Stimulated activated CD8-positive, alpha-beta memory T cell treated with anti-CD3 and anti-CD28 coated beads, Interleukin-2, amount 100 ng/mL, for 1 hour (primary cell): ENCODE measurements at places on chromosomes 12 and 14.

- DNase-seq: no peak
These were observed 461 bp downstream of the SLC8A3 start for GRCh38 chr14:70188322-70188658.

- no peak for DNase-seq
These were observed 55.1 kb downstream of the IFT81 start for GRCh38 chr12:110179291-110179690.

- DNase-seq: no peak
These were observed 36.5 kb downstream of the CMKLR1 start for GRCh38 chr12:108302403-108303311.

DNA sequence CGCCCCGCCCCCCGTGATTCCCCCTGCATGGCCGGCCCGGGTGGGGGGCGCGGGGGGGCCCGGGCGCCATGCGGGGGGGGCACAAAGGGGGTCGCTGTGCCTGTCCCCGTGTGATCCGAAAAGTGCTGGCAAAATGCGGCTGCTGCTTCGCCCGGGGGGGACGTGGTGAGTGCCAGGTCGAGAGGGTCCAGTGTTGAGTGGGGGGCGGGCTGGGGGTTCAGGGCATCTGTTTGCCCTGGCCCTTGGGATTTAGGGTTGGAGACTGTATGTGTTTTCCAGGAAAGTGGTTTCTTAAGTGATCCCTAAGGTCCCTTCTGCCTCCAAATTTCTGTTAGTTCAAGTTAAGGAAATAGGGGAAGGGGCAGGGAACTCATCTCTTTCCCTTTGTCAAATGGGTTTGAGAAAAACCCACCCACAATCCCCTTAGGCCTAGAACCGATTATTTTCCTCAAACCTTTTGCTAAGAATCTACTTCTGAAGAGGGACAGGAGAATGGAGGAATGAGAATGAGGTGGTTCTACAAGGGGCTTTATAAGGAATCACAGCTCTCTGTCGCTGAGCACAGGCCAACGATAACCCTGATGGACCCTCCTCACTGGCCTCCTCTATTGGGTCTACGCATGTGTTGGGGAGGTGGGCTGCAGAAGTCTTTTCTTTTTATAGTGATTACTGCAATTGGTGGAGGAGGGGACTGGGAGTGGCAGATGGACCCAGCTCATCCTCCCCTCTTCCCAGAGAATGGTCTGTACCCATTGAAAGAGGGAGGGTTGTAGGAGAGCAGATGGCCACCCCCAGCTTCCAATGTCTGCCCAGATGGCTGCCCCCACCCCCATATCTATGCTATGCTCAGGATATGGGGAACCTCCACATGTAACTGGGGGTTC lies 834 bp downstream of the ARHGEF25 start:
- no peak for DNase-seq

DNA sequence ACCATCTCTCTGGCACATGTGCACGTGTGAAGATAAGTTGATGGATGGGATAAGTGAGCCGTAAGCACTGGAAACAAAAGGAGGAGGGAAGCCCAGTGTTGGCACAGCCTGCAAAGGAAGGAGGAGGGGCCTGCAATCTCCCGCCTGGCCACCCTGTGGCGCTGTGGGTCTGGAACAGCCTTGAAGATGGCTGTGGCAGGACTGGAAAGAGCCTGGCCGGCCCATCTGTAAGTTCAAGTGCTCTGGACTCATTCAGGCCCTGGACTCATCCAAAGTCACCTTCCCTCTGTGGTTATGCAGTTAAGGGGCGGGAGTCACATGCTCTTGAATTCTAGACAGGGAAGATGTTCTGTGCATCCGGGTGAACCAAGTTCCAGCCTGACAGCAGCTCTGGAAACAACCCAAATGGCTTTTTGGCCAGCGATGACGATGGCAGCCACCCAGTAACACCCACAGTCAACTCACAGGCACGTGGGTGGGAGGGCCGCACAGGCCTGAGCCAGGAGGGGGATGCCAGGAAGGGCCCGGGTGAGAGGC lies 50.4 kb downstream of the CHGA start:
- no peak for DNase-seq

GRCh38 chr14:69354383-69355153 lies 43.5 kb downstream of the ERH start:
- peak; percentile 7 for DNase-seq

- DNase-seq: peak; percentile 15
These were observed 3.1 kb upstream of the TNS2 start for GRCh38 chr12:53046655-53047220.

DNA sequence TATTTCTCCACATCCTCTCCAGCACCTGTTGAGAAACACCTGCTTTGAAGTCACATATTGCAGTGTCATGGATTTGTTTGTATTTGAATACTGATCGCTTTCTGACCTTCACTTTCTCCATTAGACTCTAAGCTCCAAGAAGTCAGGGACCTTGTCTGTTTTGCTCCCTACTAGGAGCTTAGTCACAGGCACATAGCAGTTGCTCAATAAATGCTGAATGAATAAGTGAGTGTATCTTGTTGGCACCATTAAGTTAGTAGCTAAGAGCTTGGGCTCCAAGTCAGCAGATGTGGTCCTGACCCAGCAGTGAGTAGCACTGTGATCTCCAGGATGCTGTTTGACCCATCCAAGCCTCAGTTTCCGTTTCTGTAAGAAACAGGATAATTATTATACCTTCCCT lies 10.1 kb downstream of the MVK start:
- no peak for DNase-seq

- no peak for DNase-seq
These were observed 6.5 kb upstream of the OR11G2 start for GRCh38 chr14:20184181-20184580.

- DNase-seq: no peak
These were observed 5.8 kb downstream of the TRIP11 start for GRCh38 chr14:92033906-92034687.

GRCh38 chr12:92235703-92236472 lies 90.2 kb upstream of the BTG1 start:
- DNase-seq: no peak

GRCh38 chr12:130214686-130215395 lies 52.6 kb downstream of the FZD10 start:
- DNase-seq: no peak

DNA sequence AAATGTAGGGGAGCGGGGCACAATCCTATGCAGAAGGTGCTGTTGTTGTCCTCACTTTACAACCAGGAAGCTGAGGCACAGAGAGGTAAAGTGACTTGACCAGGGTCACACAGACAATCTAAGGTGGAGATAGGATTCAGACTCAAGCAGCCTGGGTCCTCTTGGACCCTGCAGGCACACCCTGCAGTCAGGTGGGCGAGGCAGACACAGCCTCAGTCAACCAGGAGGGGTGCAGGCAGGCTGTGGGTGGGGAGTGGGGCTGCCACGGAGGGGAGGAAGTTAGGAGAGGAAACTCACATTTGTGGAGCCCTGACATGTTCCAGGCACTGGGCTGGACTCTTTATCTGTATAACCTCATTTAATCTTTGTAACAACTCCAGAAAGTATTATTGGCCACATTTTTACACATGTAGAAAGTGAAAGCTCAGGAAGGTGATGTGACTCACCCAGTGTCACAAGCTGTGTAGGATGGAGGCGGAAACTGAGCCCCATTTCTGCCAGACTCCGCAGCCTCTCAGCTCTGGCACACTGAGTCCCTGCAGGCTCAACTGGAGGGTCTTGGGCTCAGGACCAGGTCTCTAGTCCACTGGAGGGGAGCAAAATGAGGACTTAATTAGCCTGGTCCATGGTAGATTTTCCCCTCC lies 24.9 kb upstream of the CHGA start:
- DNase-seq: no peak

DNA sequence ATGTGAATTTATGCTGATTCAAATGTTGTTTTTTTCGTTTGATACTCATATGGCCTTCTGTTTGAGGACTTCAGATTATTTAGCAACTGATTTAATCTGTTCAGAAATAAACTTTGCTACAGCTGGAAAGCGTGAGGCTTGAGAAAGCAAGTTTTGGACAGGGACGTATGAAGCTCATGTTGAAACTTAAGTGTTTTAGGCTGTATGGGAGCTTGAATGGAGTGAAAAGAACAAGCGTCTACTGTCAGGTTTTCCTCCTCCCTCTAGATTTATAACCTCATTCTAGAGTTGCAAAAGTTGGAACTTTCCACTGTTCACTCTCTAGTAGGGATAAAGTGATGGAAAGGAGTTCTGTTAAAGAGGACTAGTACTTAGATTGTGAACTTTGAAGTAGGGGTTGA lies 1.0 kb downstream of the PRPF39 start:
- DNase-seq: no peak

DNA sequence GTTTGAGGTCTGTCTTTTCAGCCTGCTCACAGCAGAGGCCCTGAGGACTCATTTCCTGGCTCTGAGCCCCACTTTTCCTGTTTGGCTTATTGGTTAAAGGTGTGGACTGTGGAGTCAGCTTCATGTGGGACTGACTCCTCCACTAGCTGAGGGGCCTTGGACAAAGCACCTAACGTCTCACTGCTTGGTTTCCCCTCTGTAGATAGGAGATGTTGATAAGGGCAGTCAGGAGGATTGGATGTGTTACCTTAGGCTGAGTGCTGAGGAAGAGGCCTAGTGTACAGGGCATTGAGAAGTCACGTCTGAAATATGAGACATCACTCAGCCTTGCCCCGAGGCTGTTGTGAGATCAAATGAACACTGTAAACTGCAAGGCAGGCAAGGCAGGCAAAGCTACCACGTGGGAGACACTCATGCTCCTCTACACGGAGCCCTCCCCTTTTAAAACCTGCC lies 27.1 kb upstream of the TCL1A start:
- no peak for DNase-seq

GRCh38 chr14:102234331-102235264 lies 70.4 kb downstream of the MOK start:
- no peak for DNase-seq

DNA sequence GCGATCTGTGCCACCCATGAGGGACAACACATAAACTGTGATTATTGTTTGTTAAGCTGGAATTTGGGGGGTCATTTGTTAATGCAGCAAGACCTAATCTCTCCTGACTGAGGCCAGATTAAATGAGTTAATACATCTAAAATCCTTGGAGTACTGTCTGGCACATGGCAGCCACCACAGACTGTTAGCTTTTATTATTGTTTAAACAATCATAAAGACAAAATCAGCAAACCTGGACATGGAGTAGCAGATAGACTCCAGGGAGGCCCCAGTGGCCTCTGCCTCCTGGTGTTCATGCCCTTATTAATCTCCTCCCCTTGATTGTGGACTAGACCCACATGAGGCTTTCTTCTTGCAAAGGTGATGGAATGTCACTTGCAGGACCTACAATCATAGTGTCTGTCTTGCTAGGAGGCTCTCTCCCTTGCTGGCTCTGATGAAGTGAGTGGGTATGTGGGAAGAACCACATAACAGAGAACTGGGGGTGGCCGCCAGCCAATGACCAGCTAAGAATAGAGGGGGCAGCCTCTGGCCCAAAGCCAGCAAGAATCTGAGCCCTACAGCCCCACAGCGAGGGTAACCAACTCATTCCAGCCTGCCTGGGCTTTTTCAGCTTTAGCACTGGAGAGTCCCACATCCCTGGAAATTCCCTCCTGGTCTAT lies 142.0 kb downstream of the SCARB1 start:
- DNase-seq: no peak

DNA sequence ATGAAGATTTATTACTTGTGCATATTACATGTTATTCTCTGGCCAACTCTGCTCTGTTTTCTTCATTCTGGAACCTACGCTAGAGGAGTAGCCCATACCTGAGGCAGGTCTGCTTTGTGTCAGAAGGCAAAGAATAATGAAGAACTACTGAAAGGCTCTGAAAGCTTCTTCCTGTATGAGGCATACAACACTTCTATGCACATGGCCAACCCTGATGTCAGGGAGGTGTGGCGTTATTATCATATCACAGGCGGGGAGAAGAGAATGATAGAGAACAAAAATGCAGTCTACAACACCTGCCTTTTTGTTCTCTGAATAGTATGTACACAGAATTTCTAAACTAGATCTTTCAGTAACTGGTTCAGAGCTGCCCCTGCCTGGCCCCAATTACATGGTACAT lies 32.5 kb upstream of the CRY1 start:
- no peak for DNase-seq

GRCh38 chr12:48424644-48425043 lies 47.7 kb upstream of the ANP32D start:
- DNase-seq: no peak

GRCh38 chr14:79543967-79544697 lies 667.2 kb downstream of the DIO2 start:
- no peak for DNase-seq

GRCh38 chr12:122951406-122951805 lies 14.9 kb downstream of the ABCB9 start:
- DNase-seq: no peak

- no peak for DNase-seq
These were observed 60.0 kb downstream of the TTC6 start for GRCh38 chr14:37655418-37655817.

DNA sequence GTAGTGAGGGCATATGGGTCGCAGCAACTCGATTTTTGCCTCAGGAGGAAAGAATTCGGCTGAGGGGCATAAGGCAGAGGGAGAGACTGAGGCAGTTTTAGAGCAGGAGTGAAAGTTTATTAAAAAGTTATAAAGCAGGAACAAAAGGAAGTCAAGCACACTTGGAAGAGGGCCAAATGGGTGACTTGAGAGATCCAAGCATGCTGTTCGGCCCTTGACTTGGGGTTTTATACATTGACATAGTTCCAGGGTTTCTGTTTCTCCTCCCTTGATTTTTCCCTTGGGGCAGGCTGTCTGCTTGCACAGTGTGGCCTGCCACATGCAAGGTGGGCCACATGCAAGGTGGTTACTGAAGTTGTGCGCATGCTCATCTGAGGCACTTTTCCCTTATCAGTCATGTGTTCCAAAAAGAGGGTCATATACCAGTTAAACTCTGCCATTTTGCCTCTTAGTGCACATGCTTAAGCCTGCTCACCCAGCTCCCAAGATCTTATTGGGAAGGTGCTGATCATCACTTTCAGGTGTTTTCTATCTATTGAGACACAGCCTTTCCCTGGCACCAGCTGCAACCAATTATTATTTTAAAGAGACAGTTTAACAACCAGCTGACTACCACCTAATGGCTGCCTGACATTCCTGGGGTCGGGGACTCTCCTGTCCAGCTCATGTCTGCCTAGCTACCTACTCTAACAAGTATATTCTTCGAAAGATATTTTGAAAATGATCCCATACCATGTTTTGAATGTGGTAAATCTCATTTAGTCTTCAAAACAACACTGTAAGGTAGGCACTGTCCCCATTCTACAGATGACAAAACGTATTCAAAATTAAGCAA lies 19.9 kb downstream of the PTGER2 start:
- no peak for DNase-seq

DNA sequence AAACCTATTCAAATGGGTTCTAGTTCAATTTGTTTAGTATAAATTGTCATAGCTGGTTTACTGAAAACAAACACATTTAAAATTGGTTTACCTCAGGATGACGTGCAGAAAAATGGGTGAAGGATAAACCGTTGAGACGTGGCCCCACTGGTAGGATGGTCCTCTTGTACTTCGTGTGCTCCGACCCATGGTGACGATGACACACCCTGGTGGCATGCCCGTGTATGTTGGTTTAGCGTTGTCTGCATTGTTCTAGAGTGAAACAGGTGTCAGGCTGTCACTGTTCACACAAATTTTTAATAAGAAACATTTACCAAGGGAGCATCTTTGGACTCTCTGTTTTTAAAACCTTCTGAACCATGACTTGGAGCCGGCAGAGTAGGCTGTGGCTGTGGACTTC lies 8.3 kb downstream of the CALM1 start:
- DNase-seq: no peak
